ENCODE measurements at places on chromosomes 12 and 14. TPM values are rescaled to one million over a fixed set of nuclear protein-coding genes. Genes with fewer than 3 reads are reported as not detected.

DNA sequence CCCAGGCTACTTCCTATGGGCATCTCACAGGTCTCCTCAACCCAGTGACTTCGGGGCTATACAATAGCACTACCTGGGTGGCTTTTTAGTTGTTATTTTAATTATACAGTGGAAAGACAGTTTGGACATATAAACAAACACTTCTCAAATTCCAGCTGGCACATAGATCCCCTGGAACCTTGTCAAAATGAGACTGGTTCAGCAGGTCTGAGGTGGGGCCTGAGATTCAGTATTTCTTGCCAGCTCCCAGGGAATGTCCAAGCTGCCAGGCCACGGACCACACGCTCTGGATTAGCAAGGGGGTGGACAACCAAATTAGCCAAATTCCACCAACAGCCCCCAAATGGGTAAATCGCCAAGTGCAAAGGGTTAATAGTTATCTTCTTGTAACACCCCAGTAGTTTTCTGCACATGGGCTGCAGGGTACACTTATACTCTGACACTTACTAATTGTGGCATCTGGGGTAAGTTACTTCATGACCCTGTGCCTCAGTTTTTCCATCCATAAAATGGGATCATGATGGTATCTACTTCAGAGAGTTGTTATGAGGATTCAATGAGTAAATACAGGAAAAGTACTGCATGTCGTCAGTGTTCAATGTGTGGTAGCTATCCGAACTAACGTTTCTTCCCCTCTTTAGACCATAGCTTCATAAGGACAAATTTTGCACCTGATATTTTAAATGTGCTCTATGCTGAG is 789.4 kb upstream of the TBX3 start:
- DNase-seq = no peak

- DNase-seq = no peak
Observed at GRCh38 chr12:81150382-81150781, 72.5 kb downstream of the ACSS3 start.

DNA sequence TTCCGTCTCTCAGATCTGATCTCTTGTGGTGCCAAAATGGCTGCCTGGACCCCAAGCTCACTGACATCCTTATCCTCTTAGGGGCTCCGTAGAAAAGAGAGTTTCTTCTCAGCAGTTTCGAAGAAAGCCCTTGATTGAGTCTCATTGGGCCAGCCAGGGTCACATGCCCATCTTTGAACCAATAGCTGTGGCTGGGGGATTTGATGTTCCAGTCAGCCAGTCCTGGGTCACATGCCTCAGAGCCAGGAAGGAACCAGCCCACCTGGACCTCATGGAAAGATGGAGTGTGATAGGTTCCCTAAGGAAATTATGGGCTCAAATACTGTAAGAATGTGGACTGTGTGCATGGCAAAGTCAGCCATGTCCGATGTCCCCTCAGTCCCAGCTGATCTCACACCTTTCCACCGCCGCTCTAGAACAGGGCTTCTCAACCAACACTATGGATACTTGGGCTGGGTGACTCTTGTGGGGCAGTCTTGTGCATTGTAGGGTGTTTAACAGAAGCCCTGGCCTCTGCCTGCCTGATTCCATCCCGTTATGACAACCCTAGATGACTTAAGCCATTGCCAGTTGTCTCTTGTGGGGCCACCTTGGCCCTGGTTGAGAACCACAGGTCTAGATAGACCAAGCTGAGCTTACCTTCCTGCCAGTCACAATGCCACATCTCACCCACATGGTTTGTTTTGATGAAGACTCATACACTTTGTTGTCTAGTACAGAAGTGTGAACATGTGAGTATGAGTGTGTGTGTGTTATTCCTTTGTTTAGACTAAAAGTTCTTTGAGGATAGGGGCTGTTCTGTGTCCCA is 163.9 kb downstream of the ADGRD1 start:
- DNase-seq = no peak

The GLIPR1 gene
- 12.5 TPM for total RNA-seq

The NFE2 gene
- 0.18 TPM for total RNA-seq

- no peak for DNase-seq
Observed at GRCh38 chr12:106941481-106942156, 14.1 kb upstream of the TMEM263 start.

- DNase-seq = no peak
Observed at GRCh38 chr14:92035890-92036289, 4.0 kb downstream of the TRIP11 start.
